Natural killer cell treated with Interleukin-12 subunit alpha and Interleukin-12 subunit beta and Interleukin-15 and Interleukin-18, amount 100 ng/mL, for 72 hours (primary cell): ENCODE measurements at places on chromosomes 6 and 20. TPM values are rescaled to one million over a fixed set of nuclear protein-coding genes. Genes with fewer than 3 reads are reported as not detected.

GRCh38 chr6:148968771-148969602 is 222.2 kb downstream of the UST start:
- no peaks in the 10 kb centered on the region for H3K36me3 ChIP-seq
- no peak overlapping the region for H3K27ac ChIP-seq
- no peak for DNase-seq
- H3K27me3 ChIP-seq, result peaks cover 5% of the 10 kb centered on the region
- peaks cover 8% of the 10 kb centered on the region for H3K4me1 ChIP-seq

- H3K27me3 ChIP-seq, result peaks cover 46% of the 10 kb centered on the region
- DNase-seq, result no peak
- H3K27ac ChIP-seq, result no peak overlapping the region
- H3K4me1 ChIP-seq, result peaks cover under 1% of the 10 kb centered on the region
- H3K4me3 ChIP-seq, result no peak overlapping the region
- H3K36me3 ChIP-seq, result no peaks in the 10 kb centered on the region
These were observed 10.2 kb downstream of the VSX1 start for GRCh38 chr20:25071734-25072133.

DNA sequence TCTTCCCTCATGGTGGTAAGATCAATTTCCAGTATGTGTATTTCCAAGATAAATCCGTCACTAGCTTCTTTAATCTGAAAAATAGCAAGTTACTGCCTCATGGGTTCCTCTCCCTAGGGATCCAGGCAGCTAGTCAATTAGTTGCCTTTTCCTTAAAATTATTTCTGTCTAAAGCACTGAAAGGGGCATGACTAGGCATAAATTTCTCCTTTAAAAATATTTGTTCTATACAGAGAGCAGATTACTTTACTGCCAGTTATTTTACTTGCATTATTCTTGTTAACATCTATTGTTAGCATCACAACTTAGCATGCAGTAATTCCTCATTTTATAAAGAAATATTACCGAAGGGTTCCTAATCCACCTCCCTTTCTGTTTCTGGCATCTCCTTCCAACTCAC is 1.4 kb downstream of the MTCL3 start:
- H3K36me3 ChIP-seq, result no peaks in the 10 kb centered on the region
- peaks cover 21% of the 10 kb centered on the region for H3K4me1 ChIP-seq
- H3K27me3 ChIP-seq, result peaks cover 61% of the 10 kb centered on the region
- H3K27ac ChIP-seq, result no peak overlapping the region

DNA sequence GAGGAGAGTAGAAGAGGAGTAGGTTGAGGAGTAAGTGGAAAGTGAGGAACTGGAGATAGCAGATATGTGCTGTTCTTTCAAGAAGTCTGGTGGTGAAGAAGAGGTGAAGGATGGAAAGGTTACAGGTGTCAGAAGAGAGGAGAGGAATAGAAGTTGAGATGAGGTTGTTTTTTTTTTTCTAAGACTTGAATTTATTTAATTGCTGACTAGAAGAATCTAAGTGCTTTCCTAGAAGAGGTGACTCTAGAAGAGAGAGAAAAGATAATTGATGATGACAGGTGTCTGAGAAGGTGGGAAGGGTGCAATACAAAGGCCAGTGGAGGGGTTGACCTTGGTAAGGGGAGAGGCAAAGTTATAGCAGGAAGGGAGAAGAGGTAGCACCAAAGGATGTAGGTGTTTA is 25.6 kb downstream of the NDUFAF5 start:
- no peak for DNase-seq
- peaks cover 8% of the 10 kb centered on the region for H3K36me3 ChIP-seq
- H3K4me1 ChIP-seq, result no peaks in the 10 kb centered on the region
- no peak overlapping the region for H3K4me3 ChIP-seq

DNA sequence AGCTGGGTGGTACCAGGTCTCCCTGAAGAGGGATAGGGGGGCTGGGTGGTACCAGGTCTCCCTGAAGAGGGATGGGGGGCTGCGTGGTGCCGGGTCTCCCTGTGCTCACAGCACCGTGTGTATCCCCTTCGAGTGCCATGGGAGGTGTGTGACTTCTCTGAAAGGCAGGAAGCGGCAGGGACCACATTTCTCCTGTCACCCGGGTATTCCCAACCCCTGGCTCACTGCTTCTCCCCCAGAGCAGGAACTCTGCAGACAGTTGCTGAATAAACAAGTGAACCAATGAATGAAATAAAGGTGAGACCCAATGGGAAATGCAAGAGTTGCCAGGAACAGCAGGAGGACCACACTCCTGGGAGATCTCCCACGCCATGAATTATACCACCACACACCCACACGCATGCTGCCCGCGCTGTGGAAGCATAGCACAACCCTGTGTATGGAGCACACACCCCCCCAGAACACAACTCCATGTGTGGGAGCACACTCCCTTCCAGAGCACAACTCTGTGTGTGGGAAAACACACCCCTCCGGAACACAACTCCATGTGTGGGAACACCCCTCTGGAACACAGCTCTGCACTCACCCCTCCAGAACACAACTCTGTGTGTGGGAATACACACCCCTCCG is 50.7 kb downstream of the RNASET2 start:
- H3K4me3 ChIP-seq, result no peak overlapping the region
- DNase-seq, result no peak
- H3K4me1 ChIP-seq, result peaks cover 19% of the 10 kb centered on the region
- no peaks in the 10 kb centered on the region for H3K27me3 ChIP-seq

DNA sequence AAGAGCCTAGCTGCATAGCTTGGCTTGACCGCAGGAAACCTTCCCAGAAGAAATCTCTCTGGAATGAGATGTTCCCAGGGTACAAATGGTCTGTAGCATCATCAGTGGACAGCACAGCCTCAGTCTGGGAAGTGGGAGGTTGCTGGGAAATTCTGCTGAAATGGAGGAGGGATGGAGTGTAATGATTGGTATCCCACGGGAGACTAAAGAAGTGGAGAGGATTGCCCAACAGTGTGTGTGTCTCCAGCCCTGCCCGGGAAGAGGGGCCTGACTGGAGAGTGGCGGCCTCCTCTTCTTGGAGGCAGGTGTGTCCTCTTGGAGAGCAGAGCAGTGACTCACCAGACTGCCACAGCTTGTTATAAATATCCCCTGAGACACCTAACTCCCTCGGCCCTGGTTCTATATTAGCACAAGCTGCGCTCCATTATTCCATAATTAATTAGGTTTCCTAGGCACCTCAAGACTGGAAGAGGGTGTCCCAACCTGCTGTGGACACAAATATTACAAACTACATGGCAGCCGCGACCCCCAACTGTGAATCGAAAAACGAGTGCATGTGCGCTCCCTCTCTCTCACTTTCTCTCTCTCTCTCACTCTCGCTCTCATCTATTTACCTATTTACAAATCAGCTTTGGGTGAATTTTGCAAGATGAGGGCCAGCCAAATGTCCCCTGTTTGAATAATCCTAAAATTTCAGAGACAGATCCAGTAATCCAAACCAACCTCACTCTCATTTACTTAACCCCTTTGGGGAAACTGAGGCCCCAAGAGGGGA is 68.8 kb downstream of the FGD2 start:
- no peaks in the 10 kb centered on the region for H3K36me3 ChIP-seq
- H3K4me1 ChIP-seq, result peaks cover 32% of the 10 kb centered on the region
- no peaks in the 10 kb centered on the region for H3K27me3 ChIP-seq
- DNase-seq, result peak; percentile 13
- H3K27ac ChIP-seq, result peak overlapping the region; percentile 2

- peaks cover 6% of the 10 kb centered on the region for H3K36me3 ChIP-seq
- DNase-seq, result no peak
- H3K27me3 ChIP-seq, result no peaks in the 10 kb centered on the region
- H3K4me3 ChIP-seq, result no peak overlapping the region
These were observed 149.0 kb downstream of the HACE1 start for GRCh38 chr6:104710543-104711335.

GRCh38 chr6:163092876-163093275 is 321.6 kb upstream of the QKI start:
- no peaks in the 10 kb centered on the region for H3K36me3 ChIP-seq
- no peak overlapping the region for H3K4me3 ChIP-seq
- H3K27ac ChIP-seq, result no peak overlapping the region
- H3K4me1 ChIP-seq, result no peaks in the 10 kb centered on the region

- H3K27ac ChIP-seq, result no peak overlapping the region
- no peak for DNase-seq
- no peaks in the 10 kb centered on the region for H3K27me3 ChIP-seq
- no peaks in the 10 kb centered on the region for H3K36me3 ChIP-seq
- H3K4me3 ChIP-seq, result no peak overlapping the region
- H3K4me1 ChIP-seq, result peaks cover 35% of the 10 kb centered on the region
These were observed 113.6 kb downstream of the RPP40 start for GRCh38 chr6:4890191-4890590.

GRCh38 chr6:91970700-91971099 is 1383.8 kb upstream of the MAP3K7 start:
- no peak for DNase-seq
- H3K4me1 ChIP-seq, result no peaks in the 10 kb centered on the region
- no peaks in the 10 kb centered on the region for H3K27me3 ChIP-seq
- H3K27ac ChIP-seq, result no peak overlapping the region

GRCh38 chr6:40227735-40228134 is 293.5 kb upstream of the MOCS1 start:
- no peaks in the 10 kb centered on the region for H3K4me1 ChIP-seq
- peaks cover 18% of the 10 kb centered on the region for H3K27me3 ChIP-seq
- DNase-seq, result no peak
- H3K4me3 ChIP-seq, result no peak overlapping the region

DNA sequence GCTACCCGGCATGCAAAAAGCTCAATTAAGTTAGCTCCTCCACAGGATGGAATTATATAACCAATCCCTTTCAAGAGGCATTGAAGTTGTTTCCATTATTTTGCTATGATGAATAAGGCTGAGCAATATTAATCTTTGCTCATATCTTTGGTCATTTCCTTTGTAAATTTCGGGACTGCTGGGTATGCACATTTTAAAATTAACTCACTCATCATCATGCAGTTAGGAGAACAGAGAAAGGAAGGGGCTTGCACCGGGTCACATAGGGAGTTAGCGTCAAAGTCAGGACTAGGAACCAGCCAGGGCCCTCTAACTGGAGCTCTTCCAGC is 430 bp upstream of the FAM110A start:
- H3K4me1 ChIP-seq, result peaks cover 38% of the 10 kb centered on the region
- no peaks in the 10 kb centered on the region for H3K27me3 ChIP-seq
- H3K4me3 ChIP-seq, result peak overlapping the region; percentile 91

DNA sequence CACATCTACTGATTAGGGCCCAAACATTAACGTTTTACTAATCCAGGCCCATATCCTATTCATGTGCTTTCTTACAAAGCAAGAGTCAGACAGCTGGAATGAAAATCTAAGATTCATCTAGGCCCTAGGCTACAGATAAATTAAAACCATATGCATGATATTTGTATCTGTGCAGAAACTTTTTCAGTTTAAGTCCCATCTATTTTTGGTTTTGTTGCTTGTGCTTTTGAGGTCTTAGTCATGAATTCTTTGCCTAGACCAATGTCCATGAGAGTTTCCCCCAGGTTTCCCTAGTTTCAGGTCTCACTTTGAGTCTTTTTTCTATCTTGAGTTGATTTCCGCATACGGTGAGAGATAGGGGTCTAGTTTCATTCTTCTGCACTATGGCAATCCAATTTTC is 20.2 kb downstream of the ADNP start:
- no peak for DNase-seq
- peaks cover 57% of the 10 kb centered on the region for H3K4me1 ChIP-seq
- H3K27ac ChIP-seq, result peak overlapping the region; percentile 30
- no peaks in the 10 kb centered on the region for H3K27me3 ChIP-seq
- H3K4me3 ChIP-seq, result no peak overlapping the region
- no peaks in the 10 kb centered on the region for H3K36me3 ChIP-seq

DNA sequence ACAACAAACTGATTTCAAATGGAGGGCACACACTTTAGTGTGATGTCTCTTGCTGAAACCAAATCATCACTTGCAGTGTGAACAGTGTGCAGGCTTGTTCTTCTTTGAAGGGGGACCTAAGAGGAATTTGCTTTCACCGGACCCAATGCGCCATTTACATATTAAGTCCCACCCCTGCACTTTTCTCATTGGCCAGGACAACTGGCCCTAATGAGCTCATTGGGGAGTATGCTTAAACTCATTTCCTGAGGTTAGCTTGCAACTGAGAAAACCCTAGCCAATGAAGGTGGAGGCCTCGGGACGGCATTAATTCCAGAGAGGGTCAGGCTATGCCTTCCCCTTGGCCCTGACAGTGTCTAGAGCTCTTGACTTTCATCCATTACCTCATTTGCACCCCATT is 58.7 kb downstream of the VEGFA start:
- no peak overlapping the region for H3K4me3 ChIP-seq
- no peak overlapping the region for H3K27ac ChIP-seq
- peaks cover 6% of the 10 kb centered on the region for H3K4me1 ChIP-seq

GRCh38 chr6:206264-206663 is 86.0 kb upstream of the DUSP22 start:
- H3K27me3 ChIP-seq, result peaks cover 17% of the 10 kb centered on the region
- H3K27ac ChIP-seq, result peak overlapping the region; percentile 10
- H3K36me3 ChIP-seq, result no peaks in the 10 kb centered on the region
- no peak overlapping the region for H3K4me3 ChIP-seq
- peaks cover 27% of the 10 kb centered on the region for H3K4me1 ChIP-seq
- peak; percentile 22 for DNase-seq

DNA sequence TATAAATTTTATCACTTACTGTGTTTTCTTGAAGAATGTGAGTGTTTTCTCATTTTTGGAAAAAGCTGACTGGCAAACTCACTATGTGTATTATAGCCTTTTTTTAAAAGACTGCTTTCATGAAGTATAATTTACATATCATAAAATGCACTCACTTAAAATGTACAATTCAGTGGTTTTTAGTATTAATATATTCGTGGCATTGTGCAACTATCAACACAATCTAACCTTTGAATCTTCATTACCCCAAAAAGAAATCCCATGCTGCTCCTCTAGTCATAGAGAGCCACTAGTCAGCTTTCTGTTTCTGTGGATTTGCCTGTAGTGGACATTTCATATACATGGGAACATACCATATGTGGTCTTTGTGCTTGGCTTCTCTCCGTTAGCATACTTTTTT is 143.8 kb downstream of the PLCB4 start:
- no peaks in the 10 kb centered on the region for H3K4me1 ChIP-seq
- DNase-seq, result no peak
- H3K36me3 ChIP-seq, result no peaks in the 10 kb centered on the region
- H3K27me3 ChIP-seq, result no peaks in the 10 kb centered on the region
- no peak overlapping the region for H3K4me3 ChIP-seq

- peak overlapping the region; percentile 78 for H3K27ac ChIP-seq
- DNase-seq, result no peak
- H3K4me3 ChIP-seq, result no peak overlapping the region
- peaks cover 38% of the 10 kb centered on the region for H3K27me3 ChIP-seq
- H3K4me1 ChIP-seq, result peaks cover 18% of the 10 kb centered on the region
These were observed 45.9 kb upstream of the ZNFX1 start for GRCh38 chr20:49323622-49324238.

Gene FGD2
- 9.1 TPM for total RNA-seq

Gene CYP21A2
- total RNA-seq, result not detected

Gene PLCB4
- total RNA-seq, result not detected

Gene MOCS3
- 5.7 TPM for total RNA-seq

Gene WFDC12
- total RNA-seq, result not detected

Gene C20orf141
- total RNA-seq, result not detected

Gene CSE1L
- 69.1 TPM for total RNA-seq

Gene SGK2
- total RNA-seq, result 1.7 TPM

Gene TP53TG5
- not detected for total RNA-seq

Gene RNF182
- total RNA-seq, result not detected

Gene EDN1
- 0.20 TPM for total RNA-seq

Gene MAN1A1
- 34.2 TPM for total RNA-seq

Gene FOXA2
- not detected for total RNA-seq

Gene PBOV1
- not detected for total RNA-seq

Gene ZNF165
- 0.59 TPM for total RNA-seq

Gene C6orf58
- not detected for total RNA-seq
